ENCODE measurements at places on chromosomes 1 and 21.
A peak's percentile ranks its signal among the peaks of the same experiment; 100 is the strongest.

- DNase-seq: no peak
Observed at GRCh38 chr1:78434351-78434750, 56.4 kb upstream of the PTGFR start.

DNA sequence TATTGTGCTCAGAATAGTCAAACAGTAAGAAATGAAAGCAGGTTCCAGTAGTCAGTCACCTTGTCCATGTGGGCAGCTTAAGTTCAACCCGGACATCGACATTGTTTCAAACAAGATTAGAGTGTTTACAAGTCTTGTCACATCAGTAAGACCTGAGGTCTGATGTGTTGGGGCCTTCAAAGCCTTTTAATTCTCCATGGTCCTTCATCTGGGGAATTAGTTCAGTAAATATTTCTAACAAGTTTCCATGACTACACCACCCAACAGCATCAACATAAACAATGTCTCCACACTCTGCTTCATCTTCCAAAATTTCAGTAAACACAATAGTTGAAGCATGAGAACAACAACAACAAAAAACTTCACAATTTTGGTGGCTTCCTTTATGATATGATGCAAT is 15.1 kb upstream of the ADORA1 start:
- DNase-seq: no peak

DNA sequence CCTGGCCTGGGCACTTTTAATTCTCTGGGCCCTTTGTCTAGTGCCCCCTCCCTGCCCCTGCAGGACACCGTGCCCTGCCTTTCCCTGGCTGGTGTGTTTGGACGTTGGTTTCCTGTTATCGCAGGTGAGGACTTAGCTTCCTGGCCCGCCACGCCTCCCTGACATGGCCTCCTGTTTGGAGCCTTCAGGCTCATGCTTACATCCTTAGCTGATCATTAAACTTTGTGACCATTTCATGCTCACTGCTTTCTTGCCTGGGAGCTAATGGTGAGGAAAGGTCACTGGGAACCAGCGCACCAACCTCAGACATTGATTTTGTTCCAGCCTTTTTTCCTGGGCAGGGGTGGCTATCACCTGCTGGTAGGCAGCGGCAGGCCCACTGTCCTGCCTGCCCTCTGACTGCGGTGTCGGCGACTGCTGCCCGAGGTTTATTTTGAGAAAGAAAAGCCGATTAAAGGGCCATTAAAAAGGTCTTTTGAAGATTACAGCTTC is 3.7 kb downstream of the PFKL start:
- DNase-seq: no peak

- no peak for DNase-seq
Observed at GRCh38 chr21:20592463-20592862, 405.7 kb upstream of the NCAM2 start.

DNA sequence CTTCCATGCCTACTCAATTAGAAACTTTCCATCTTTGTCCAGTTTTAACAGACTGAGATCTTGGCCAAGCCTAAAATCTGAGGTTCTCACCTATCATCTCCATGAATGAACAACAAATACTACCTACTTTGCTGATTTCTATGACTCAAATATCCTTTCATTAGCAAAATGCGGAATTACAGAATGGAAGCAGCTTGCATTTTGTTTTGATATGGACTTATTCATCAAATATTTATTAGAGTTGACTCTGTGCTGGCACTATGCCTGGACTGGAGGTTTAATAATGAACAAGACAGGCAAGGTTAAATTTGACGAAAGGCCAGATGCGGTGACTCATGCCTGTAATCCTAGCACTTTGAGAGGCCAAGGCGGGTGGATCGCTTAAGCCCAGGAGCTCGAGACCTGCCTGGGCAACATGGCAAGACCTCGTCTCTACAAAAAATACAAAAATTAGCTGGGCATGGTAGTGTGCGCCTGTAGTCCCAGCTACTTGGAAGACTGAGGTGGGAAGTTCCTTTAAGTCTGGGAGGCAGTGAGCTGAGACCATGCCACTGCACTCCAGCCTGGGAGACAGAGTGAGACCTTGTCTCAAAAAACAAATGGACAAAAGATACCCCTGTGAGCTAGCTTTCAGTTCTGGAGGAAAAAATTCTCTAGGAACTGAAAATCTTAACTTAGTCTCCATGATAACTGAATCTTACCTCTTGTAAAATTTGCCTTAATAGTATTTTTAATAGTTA is 29.4 kb upstream of the SOD1 start:
- DNase-seq: no peak

GRCh38 chr1:226678251-226678650 is 60.8 kb downstream of the ITPKB start:
- DNase-seq: no peak

DNA sequence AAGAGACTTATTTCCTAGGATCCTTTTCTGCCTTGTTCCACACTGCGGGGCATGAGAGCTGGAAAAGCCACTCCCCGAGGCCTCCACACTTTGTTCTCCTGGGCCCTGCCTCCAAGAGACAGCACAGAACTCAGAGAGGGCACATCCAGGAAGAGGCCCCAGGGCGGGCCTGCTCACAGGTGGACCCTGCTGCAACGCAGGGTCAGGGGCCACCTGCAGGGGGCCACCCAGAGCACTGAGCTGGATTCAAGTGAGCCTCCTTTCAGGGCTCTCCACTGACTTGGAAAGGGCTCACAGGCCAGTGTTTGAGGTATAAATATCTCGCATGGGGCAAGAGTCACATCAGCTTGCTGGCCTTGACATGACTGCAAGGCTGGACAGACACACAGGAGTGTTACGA is 4.8 kb downstream of the RGS16 start:
- no peak for DNase-seq

DNA sequence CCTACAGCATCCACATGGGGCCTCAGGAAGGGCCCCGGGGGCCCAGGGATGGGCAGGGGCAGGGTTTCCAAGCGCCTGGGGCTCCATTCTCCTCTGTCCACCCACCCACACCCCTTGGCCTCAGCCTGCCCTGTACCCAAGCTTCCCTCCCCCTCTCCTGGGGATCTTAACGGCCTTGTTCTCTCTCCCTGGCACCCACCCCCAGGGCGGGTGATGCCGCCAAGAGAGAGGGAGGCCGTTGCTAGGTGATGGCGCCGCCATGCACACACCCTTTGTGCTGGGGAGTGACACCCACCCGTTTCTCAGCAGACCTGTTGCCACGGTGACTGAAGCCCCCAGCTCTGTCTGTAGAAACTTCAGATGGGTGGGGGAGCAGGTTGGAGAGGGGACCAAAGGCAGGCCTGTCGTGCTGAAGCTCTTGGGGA is 7.6 kb downstream of the GPR37L1 start:
- DNase-seq: no peak

- DNase-seq: no peak
Observed at GRCh38 chr1:79128722-79129121, 122.2 kb upstream of the ADGRL4 start.

DNA sequence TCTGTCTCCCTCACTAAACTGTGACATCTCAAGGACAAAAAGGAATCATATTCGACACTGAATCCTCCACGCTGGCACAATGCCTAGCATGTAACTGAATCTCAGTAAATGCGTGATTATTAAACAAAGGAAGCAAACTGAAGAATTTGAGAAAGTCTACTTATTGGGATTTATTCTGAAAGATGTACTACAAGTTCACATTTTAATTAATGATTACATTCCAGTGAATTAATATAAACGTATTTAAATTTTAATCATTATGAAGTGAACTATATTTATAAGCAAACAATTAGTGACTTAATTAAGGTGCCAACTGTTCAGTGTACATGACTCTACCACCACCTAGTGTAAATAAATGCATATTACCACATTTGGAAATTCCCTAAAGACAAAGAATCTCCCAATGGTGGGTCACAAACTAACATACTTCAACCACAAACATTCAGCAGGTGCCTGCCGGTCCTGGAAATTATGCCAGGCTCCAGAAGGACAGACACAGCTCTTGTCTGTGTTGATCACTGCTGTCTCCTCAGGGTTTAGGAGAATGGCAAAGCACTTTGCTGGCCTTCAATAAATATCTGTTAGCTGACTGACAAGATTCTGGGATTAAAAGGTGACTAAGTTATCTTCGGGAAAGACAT is 56.3 kb downstream of the SMYD3 start:
- DNase-seq: peak; percentile 42

- DNase-seq: peak; percentile 3
Observed at GRCh38 chr1:31567956-31568570, 8.3 kb upstream of the TINAGL1 start.

All from GM13976 (cell line).